Activated naive CD4-positive, alpha-beta T cell treated with anti-CD3 and anti-CD28 coated beads, Interleukin-2, amount 50 U/mL, for 72 hours (primary cell): ENCODE measurements at places on chromosomes 2 and 18. TPM values are rescaled to one million over a fixed set of nuclear protein-coding genes. Genes with fewer than 3 reads are reported as not detected.

The SPC25 gene
- 50.5 TPM for total RNA-seq

The M1AP gene
- total RNA-seq: not detected

The C2orf69 gene
- 14.2 TPM for total RNA-seq

The MERTK gene
- total RNA-seq: 1.1 TPM

- peak; percentile 63 for DNase-seq
Observed at GRCh38 chr2:29114946-29115609, at the start of gene CLIP4. Gene CLIP4 (plus strand): TSS chr2:29115415. CDS start chr2:29121389, 5,974 bp downstream.

GRCh38 chr2:237618449-237618848, 8.9 kb upstream of the LRRFIP1 start:
- DNase-seq: no peak

The LCT gene
- 0.11 TPM for total RNA-seq

GRCh38 chr18:23540867-23541266, 37.6 kb downstream of the RMC1 start:
- DNase-seq: no peak

The SKA1 gene
- 55.4 TPM for total RNA-seq

- DNase-seq: no peak
Observed at GRCh38 chr2:83686863-83687262, 772.2 kb downstream of the SUCLG1 start.

- DNase-seq: no peak
Observed at GRCh38 chr2:237898057-237898414, 38.6 kb downstream of the RAMP1 start.

GRCh38 chr2:6971502-6971901, 54.3 kb downstream of the RNF144A start:
- no peak for DNase-seq
